Mammary microvascular endothelial cell (primary cell): ENCODE measurements at places on chromosomes 16 and 17. TPM values are rescaled to one million over a fixed set of nuclear protein-coding genes. Genes with fewer than 3 reads are reported as not detected.

The ZNF385C gene
- total RNA-seq, result not detected in 2 replicates

The NFE2L1 gene
- 100 and 105 TPM in 2 replicates for total RNA-seq

The KRTAP9-1 gene
- not detected in 2 replicates for total RNA-seq

The KRT33A gene
- not detected in 2 replicates for total RNA-seq

The TRAP1 gene
- total RNA-seq, result 99.3 and 130 TPM in 2 replicates

The UBE2Z gene
- 77.5 and 83.0 TPM in 2 replicates for total RNA-seq

The PIK3R5 gene
- not detected in 2 replicates for total RNA-seq

The MYADML2 gene
- not detected in 2 replicates for total RNA-seq

The COTL1 gene
- total RNA-seq, result 326 and 349 TPM in 2 replicates

The CETP gene
- 24.0 and 30.0 TPM in 2 replicates for total RNA-seq

The ST6GALNAC2 gene
- total RNA-seq, result 1.7 and 2.2 TPM in 2 replicates

The SEPTIN12 gene
- not detected in 2 replicates for total RNA-seq

The SCGB1C2 gene
- total RNA-seq, result not detected in 2 replicates

The KRTAP16-1 gene
- not detected in 2 replicates for total RNA-seq

The GDPD3 gene
- 0.49 and 0.80 TPM in 2 replicates for total RNA-seq

The CSNK1D gene
- total RNA-seq, result 34.9 and 35.2 TPM in 2 replicates

The PLEKHM1 gene
- 27.0 and 29.9 TPM in 2 replicates for total RNA-seq

The QPRT gene
- not detected in 2 replicates for total RNA-seq

The ITGB3 gene
- 153 and 174 TPM in 2 replicates for total RNA-seq

The DNAAF1 gene
- total RNA-seq, result 0.15 TPM in 1 of 2 replicates, not detected in the other

The ZNF423 gene
- total RNA-seq, result 2.5 and 3.1 TPM in 2 replicates

The SLC43A2 gene
- 22.9 and 23.8 TPM in 2 replicates for total RNA-seq

The CTCF gene
- 25.5 and 27.7 TPM in 2 replicates for total RNA-seq

The KRTAP1-1 gene
- not detected in 2 replicates for total RNA-seq

The CBFA2T3 gene
- total RNA-seq, result not detected in 2 replicates

The SYT17 gene
- total RNA-seq, result 0.15 and 0.80 TPM in 2 replicates

The SYCE1L gene
- 4.9 and 5.5 TPM in 2 replicates for total RNA-seq

The FADS6 gene
- total RNA-seq, result not detected in 2 replicates

The LCMT1 gene
- 30.2 and 33.9 TPM in 2 replicates for total RNA-seq

The ATXN1L gene
- total RNA-seq, result 13.5 and 14.4 TPM in 2 replicates

The CNTNAP1 gene
- total RNA-seq, result 38.2 and 40.8 TPM in 2 replicates

The TBC1D26 gene
- total RNA-seq, result not detected in 2 replicates
